Left colon (tissue), 2 donors: ENCODE measurements at places on chromosomes 7 and 10. TPM values are rescaled to one million over a fixed set of nuclear protein-coding genes. Genes with fewer than 3 reads are reported as not detected.
A peak's percentile ranks its signal among the peaks of the same experiment; 100 is the strongest.

The CCL26 gene
- total RNA-seq, result not detected

The ZNF282 gene
- 25.0 TPM for total RNA-seq

The MACROH2A2 gene
- total RNA-seq, result 11.8 TPM

The NCF1 gene
- total RNA-seq, result 2.9 TPM

The ASAH2B gene
- total RNA-seq, result 6.6 TPM

The CHST12 gene
- total RNA-seq, result 12.6 TPM

The FRMD4A gene
- total RNA-seq, result 11.2 TPM

The FAM237B gene
- total RNA-seq, result not detected

The ATP5F1C gene
- 463 TPM for total RNA-seq

The DTX2 gene
- 57.9 TPM for total RNA-seq

The CALML3 gene
- 0.08 TPM for total RNA-seq

The CUL1 gene
- 34.9 TPM for total RNA-seq

The MDH2 gene
- 226 TPM for total RNA-seq

The ZNF853 gene
- 2.9 TPM for total RNA-seq

The CYP17A1 gene
- total RNA-seq, result not detected

DNA sequence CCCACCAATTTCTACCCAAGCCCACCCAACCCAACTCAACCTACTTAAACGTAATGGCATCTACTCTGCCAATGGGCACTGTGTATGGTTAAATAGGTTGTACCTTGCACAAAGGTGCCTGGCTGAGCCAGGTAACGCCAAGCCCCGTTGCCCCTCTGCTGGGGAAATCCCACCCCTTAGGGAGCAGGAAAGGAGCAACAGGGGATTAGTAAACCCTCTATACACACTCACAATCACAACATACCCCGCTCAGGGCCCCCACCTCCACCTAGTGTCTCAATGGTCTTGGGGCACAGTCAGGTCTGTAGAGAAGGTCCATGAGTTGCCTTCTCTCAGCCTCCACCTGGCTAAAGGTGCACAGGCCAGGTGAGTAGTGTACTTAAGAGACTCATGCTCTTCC, 74.3 kb upstream of the PCBD1 start:
- DNase-seq, result no peak

GRCh38 chr7:155252892-155253501, 44.7 kb upstream of the INSIG1 start:
- DNase-seq, result no peak

- DNase-seq, result no peak
These were observed 83.6 kb downstream of the FANK1 start for GRCh38 chr10:125979976-125980375.

- no peak for DNase-seq
These were observed 198.7 kb downstream of the PTPRN2 start for GRCh38 chr7:158388928-158389327.

DNA sequence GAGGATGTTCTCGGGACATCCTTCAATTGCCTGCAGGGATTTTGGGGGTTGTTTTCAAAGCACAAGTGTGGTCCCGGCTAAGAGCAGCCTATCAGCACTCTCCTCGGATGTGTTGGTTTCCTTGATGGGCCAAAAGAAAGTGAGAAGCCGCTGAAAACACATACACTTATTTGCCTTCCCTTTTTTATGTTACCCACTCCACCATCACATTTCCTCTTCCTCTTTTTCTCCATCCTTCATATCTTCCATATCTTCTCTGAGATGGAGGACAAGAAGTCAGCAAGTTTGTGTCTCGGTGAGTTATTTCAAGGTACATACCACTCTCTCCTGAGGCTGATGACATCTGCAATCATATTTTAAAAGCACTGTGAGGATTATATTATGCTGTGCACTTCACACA, 64.0 kb downstream of the ZNF33B start:
- no peak for DNase-seq

DNA sequence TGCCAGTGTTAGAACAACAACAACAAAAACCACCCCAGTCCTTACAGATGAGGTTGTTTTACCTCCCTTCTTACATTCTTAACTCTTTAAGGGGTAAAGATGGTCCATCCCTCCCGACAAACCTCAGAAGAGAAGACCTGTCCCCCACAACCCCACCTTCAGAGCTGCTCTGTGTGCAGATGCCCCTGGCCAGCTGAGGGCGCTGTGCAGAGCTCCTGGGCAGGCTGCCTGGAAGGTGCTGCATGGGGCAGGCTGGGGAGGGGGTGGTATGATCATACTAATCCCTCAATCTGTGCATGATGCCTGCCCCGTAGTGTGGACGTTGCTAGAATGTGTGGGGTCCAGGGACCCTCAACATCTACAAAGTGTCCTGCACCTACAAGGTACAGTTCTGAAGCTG, 387.1 kb downstream of the INHBA start:
- DNase-seq, result no peak

DNA sequence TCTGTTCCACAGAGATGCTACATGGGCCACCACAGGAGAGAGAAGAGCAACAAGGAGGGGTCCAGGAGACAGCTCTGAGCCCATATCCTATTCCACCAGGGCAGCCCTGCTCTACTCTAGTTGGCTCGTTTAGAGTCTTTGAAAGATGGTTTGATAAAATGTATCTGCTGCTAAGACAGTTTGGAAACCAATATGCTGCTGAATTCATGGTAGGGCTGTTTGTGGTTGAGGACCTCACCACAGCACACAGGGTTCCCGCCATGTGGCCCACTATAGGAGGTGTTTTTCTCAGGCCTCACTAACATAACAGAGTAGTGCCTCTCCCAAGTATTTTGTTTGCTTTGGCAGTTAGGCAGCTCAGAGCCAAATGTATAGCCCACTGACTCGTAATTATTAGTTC, 35.8 kb upstream of the ZC3HAV1L start:
- no peak for DNase-seq

- DNase-seq, result no peak
These were observed 83.4 kb downstream of the ZRANB1 start for GRCh38 chr10:125025341-125025740.

DNA sequence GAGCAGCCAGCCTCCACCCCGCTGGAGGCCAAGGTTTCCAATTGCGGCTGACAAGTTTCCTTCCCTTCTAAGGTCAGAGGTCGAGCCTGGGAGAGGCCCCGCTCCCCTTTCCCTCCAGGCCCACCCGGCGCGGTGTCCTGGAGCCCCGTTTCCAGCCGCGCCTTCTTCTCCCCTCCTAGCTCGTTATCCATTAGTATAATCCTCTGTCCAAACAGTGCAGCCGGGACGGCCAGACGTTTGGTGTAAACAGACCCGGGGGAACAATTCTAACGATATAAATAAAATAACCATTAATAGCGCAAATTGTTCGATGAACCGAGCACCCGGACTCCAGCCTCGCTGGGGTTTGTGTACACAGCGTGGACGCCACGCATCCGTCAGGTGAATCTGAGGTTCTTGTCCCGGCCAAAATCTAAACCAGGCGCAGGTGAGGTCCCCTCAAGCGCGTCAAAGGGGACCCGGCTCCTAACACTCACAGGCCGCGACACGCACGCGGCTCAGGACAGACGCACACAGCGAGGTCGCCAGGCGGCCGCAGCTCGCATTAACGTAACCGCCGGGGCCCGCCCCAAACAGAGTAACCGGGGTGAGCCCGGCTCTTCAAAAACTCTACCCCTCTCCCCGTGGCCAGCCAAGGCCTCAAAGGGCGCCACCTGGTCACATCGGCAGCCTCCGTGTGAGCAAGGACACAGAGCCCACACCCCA, 10.8 kb upstream of the NKX2-3 start:
- DNase-seq, result peak; percentile 24

DNA sequence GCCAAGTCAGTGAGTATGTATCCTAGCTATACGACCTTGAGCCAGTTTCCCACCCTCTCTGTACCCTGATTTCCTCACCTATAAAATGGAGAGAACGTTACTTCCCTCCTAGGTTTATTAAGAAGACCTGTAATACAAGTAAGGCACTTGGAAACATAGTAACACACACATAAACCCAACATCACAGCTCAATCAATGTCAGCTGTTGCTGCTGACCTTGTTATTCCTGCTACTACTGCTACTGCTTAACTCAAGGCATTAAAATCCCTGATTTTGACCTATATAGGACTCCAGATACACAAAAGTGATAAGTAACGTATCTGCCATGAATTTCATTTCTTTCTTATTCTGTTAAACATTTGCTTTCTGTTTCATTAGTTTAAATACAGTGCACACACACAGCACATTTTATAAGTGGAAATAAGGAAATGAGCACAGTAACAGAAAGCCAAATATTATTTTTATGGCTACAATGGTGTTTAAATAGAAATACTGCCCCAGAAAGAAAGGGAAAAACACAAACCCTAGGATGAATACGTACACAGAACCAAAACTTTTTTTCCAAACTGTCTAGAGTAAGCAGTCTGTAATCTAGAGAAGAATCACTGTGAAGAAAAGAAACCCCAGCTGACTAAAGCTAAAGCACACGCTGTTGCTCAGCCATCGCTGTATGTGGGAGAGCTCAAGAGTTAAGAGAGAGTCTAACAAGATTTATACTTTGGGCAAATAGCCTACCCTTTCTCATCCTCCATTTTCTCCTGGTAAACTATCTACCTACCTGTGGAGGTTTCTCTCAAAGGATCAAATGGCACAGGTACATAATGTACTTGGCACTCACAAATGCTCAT, 19.0 kb downstream of the NAPEPLD start:
- DNase-seq, result no peak

DNA sequence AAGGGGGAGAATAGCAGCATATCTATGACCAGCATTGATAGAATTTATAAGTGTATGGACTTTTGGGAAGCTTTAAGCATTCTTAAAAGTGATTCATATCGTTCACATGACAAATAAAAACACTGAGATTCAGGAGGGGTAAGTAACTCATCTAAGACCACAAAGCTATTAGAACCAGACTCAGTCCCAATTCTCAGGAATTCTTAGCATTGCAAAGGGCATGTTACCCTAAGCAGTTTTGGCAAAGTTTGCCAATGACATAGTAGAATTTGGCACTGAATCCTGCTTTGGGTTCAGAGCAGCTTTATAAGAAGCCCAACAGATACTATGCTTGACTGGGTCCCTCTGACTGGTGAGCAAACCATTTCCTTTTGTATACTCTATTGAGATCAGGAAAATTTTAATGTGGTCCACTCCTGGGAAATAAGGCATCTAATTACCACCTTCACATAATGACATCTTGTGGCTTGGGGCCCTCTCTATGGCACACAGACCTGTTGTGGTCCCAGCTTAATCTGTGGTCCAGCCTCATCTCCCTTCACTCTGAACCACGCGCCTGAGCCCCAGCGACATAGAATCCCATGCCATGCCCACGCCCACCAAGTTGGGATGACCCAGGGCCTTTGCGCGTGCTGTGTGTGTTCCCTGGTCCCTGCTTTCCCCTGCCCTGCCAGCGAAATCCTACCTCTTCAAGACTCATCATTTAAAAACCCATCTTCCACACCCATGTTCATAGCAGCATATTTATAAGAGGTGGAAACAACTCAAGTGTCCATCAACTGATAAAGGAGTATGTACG, 37.5 kb upstream of the DOCK1 start:
- no peak for DNase-seq

DNA sequence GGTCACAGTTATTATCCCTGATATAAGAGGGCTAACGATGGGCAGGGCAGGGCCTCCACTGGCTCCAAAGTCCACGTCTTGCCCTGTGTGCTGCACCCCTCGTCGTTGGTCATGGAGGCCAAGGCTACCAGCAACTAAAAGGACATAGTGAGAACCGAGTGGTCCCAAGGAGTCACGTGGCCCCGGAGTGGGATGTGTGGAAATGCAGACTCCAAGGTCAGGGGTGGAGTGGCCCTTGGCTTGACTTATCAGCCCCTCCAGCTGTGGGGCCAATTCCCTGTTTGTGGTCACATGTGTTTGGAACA, 30.7 kb downstream of the BTBD16 start:
- DNase-seq, result no peak

- no peak for DNase-seq
These were observed 225.3 kb upstream of the RHOBTB1 start for GRCh38 chr10:61169294-61169693.

GRCh38 chr7:12635830-12636229, 51.6 kb upstream of the ARL4A start:
- no peak for DNase-seq

GRCh38 chr7:82511542-82511941, 68.0 kb upstream of the CACNA2D1 start:
- DNase-seq, result no peak

GRCh38 chr10:23968301-23968700, 240.6 kb upstream of the KIAA1217 start:
- DNase-seq, result no peak

- DNase-seq, result no peak
These were observed 383.6 kb upstream of the TPK1 start for GRCh38 chr7:145219461-145219860.

GRCh38 chr7:129066290-129067131, 11.6 kb upstream of the TNPO3 start:
- no peak for DNase-seq

DNA sequence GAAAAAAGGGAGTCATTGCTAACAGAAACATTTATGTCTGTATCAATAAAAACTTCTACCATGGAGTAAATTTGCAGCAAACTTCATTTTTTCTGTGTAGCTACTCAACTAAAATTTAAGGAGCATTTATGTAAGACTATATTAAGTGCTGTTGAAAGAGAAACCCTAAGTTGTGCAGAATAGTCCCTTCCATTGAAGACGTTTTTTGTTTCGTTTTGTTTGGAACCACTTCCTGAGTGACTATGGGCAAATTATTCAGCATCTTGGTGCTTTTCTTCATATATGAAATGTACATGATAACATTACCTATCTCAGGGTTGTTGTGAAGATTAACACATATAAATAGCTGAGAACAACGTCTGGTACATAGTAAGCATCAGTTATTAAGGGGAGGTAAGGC, 24.3 kb downstream of the SEM1 start:
- no peak for DNase-seq

GRCh38 chr10:77160679-77161078, 476.9 kb downstream of the KCNMA1 start:
- DNase-seq, result no peak

GRCh38 chr7:142438235-142438922, 180.5 kb upstream of the PRSS58 start:
- peak; percentile 44 for DNase-seq

DNA sequence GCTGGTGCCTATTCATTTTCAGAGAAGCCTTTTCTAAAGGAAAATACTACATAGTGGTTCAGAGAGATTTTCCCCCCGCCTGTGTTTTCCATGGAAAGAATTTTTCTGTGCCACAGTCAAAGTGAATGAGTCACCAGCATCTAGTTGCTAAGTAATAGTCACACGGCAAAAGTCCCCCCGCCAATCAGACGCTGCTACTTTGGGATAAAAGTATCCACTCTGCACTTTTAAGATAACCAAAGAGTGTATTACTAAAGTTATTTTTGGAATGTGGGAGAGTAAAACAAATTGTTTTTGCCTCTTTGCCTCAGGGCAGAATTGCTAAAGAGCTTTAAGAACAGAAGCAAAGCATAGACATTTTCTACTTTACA, 23.5 kb downstream of the ABLIM1 start:
- no peak for DNase-seq
